ENCODE measurements at places on chromosomes 7 and 10.

DNA sequence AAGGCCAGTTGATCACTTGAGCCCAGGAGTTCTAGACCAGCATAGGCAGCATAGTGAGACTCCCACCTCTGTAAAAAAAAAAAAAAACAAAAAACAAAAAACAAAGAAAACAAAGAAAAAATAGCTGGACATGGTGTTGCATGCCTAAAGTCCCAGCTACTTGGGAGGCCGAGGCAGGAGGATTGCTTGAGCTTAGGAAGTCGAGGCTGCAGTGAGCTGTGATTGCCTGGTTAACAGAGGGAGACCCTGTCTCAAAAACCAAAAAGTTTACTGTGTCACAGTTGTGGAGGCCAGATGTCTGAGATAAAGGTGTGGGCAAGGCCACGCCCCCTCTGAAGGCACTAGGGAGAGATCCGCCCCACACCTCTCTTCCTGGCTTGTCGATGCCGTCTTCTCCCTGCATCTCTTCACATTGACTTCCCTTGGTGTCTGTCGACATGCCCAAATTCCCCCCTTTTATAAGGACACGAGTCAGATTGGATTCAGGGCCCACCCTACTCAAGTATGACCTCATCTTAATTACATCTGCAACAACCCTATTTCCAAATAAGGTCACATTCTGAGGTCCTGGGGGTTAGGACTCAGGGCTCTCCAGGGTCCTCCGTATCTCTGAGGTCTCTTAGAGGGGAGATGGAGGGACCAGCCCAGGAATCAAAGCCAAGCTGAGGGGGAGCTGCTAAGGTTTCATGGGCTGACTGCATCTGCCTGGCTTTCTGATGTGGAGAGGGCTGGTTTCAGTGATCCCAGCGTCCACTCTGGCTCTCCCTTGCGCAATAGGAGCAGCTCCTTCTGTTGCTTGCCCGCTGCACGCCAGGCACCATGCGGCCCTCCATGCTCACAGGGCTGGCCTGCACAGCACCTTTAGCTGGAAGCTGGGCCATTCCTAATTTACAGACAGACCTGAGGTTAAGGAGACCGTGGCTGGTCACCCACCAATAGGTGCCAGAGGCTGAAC lies 23.1 kb downstream of the AGAP3 start:
- no peak for DNase-seq

GRCh38 chr7:150863946-150864345 lies 11.6 kb downstream of the AOC1 start:
- DNase-seq = no peak

- no peak for DNase-seq
Measured at GRCh38 chr7:132430861-132431822, 145.1 kb downstream of the PLXNA4 start.

GRCh38 chr10:59234194-59234593 lies 57.8 kb downstream of the PHYHIPL start:
- DNase-seq = no peak

- no peak for DNase-seq
Measured at GRCh38 chr10:52890281-52890680, 117.7 kb upstream of the MBL2 start.

DNA sequence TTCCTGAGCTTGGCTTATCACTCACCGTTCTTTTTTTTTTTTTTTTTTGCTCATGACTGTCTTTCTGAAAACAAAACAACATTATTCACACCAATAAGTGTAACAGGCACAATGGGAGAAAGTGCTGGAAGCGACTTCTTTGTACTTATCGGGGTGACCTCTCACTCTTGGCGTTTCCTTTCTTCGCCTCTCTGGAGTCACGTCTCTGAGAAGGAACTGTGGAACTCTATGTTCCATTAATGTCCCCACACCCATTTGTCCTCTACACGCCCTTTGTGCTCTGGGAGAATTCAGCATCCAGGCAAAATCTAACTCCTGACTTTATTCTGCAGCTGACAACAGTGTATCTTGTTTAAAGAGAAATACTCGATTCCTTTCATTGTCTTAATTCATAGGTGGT lies 70.8 kb upstream of the FAM204A start:
- DNase-seq = no peak

GRCh38 chr10:95660283-95660682 lies 3.8 kb upstream of the ALDH18A1 start:
- DNase-seq = no peak
